ENCODE measurements at places on chromosomes 3 and 15.

- DNase-seq = no peak
These were observed 361.5 kb upstream of the KCNH8 start for GRCh38 chr3:18786650-18787323.

GRCh38 chr3:183566880-183567279, 11.4 kb upstream of the KLHL6 start:
- DNase-seq = no peak

- no peak for DNase-seq
These were observed 177.5 kb upstream of the LPP start for GRCh38 chr3:187976365-187976900.

DNA sequence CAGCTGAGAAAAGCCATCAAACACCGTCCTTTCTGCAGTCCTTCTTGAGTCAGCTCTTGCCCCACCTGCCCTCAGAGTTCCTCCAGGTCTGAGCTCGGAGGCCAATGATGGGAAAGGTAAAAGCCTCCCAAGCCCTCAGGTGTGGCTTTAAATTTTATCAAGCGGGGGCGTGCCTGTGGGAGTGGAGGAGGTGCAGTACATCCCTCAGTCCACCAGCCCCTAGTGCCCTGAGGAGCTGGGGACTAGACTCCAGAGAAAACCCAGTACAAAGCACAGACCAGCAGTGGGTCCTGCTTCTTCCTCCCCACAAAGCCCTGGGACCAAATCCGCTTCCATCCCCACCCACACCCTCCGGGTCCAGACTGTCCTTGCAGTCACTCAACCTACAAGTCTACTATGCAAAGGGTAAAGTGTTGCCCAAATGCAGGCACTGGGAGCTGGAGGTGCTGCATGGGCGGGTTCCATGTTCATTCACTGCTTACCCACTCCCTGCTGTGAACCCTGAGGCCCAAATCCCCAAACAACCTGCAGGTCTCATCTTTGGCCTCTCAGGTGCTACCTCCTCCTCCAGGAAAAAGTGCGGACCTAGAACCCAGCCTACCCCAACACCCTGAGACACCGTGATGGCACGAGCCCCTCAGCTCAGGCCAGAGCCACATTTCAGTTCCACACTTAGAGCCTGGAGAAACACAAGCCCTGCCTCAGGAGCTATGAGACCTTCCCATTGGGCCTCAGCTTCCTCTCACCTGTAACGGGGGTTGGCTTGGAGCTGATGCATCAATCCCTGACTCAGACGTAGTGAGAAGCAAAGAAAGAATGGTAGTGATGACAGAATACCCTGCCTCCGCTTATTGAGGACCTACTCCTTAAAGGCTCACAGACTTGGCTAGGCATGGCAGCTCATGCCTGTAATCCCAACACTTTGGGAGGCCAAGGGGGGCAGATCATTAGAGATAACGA, 2.4 kb downstream of the PFKFB4 start:
- DNase-seq = no peak

GRCh38 chr3:30286007-30286669, 320.3 kb upstream of the TGFBR2 start:
- peak; percentile 99 for DNase-seq

GRCh38 chr3:100084100-100084806, 30.0 kb downstream of the FILIP1L start:
- DNase-seq = no peak

DNA sequence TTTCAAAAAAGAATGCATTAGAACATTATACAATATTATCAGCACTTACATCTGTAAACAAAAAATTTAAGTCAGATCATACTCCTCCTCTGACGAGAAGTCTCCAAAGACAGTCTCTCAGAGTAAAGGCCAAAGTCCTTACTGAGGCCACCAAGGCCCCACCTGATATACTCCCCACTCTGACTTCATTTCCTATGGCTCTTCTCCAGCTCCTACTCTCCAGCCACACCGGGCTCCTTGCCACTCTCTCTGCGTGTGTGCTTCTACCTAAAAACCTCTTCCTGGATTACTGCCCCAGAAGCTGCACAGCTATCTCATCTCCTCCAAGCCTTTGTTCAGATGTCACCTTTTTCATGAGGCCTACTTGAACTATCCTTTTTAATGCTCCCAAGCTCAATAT, 5.0 kb downstream of the DCP1A start:
- DNase-seq = peak; percentile 64

GRCh38 chr15:85730001-85730820, 64.5 kb downstream of the KLHL25 start:
- DNase-seq = peak; percentile 80

- DNase-seq = no peak
These were observed 124.9 kb downstream of the LPP start for GRCh38 chr3:188278717-188279324.
